Stimulated activated CD4-positive, alpha-beta T cell treated with anti-CD3 and anti-CD28 coated beads, Interleukin-2, amount 100 ng/mL, for 48 hours (primary cell): ENCODE measurements at places on chromosomes 7 and 10.

DNA sequence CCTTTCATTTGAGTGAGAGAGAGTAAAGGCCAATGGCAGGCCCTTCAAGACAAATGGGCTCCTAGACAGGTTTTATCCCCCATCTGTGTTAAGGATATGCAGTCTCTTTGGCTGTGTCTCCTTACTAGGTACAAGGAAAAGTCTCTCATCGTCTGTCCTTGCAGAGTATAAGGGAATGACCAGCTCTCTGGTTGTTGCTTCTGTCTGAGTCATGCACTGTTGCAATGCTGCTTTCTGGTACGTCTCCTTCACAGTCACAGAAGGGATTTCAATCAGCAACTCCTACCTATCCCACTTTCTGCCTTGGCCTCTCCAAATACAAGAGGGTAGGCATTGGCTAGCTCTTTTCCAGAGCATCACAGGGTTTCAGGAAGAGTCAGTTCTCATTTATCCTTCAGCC lies 48.1 kb downstream of the CTTNBP2 start:
- no peak for DNase-seq

- DNase-seq = no peak
Observed at GRCh38 chr10:14736600-14737081, 38.1 kb downstream of the FAM107B start.

- DNase-seq = no peak
Observed at GRCh38 chr7:24555184-24555583, 18.1 kb upstream of the PALS2 start.

DNA sequence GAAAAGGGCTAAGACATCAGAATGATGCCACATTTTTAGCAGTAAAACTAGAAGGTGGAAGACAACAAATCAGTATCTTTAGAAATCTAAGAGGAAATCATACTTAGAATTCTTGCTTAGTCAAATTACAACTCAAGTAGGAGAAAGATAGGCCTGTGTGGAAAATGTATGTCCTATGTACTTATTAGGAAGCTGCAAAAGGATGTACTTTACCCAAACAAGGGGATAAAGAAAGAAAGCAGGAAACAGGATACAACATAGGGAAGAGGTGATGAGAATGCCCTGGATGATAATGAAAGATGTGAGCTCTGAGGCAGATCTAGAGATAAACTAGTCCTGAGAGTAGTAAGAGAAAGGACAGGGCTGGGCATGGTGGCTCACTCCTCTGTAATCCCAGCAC lies 54.9 kb downstream of the RNLS start:
- no peak for DNase-seq

- DNase-seq = peak; percentile 7
Observed at GRCh38 chr10:96306516-96306915, 2.3 kb downstream of the DNTT start.

DNA sequence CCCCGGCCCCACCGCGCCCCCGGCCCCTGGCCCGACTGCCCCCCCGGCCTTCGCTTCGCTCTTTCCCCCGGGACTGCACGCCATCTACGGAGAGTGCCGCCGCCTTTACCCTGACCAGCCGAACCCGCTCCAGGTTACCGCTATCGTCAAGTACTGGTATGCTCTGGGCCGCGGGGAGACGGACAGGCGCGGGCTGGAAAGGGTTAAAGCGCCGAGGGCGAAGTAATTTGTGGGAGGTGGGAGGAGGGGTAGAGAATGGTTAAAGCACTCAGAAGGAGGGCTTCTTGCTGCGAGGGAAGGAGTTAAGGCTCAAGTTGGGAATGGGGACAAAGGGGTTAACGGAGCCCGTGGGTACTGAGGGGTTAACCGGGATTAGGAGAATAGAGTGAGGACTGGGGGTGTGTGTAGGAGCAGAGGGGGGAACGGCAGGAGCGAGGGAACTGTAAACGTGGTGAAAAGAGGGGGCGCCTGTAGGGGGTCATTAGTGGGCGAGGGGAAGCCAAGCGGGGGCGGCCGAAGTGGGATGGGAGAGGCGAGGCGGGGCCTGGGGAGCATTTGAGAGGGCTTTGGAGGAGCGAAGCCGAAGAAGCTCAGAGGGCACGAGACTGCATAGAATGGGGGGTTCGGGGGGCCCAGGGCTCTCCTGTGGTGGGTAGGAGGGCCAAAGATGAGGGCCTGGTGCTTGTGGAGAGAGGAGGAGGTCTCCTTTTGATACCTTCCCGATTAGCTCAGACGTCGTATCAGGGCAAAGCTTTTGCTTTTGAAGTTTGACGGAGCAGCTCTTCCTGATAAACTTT lies 605 bp downstream of the SUFU start:
- peak; percentile 27 for DNase-seq

- DNase-seq = no peak
Observed at GRCh38 chr10:65793738-65794425, 1132.0 kb upstream of the LRRTM3 start.

GRCh38 chr7:105493923-105494315 lies 28.2 kb downstream of the PUS7 start:
- DNase-seq = no peak
